ENCODE measurements at places on chromosomes 12 and 14.

- DNase-seq, result no peak
Observed at GRCh38 chr12:104716172-104716571, 241.9 kb downstream of the SLC41A2 start.

DNA sequence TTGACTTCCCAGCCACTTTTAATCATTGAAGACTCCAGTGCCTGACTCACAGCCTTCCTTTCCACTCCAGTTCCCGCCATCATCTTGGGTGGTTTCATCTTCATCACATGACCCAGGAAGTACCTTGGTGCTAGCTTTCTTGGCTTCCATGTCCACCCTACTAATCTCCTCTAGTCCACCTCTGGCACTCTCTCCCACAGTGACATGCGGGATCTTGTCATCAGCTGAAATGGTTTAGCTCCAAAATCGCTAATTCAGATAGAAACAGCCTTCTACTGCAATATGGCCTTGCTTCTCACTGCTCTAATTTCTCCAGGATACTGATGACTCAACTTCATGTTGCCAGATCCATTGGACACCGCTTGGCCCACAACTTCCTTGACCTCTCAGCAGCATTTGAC, 24.5 kb downstream of the WDR20 start:
- DNase-seq, result peak; percentile 35

DNA sequence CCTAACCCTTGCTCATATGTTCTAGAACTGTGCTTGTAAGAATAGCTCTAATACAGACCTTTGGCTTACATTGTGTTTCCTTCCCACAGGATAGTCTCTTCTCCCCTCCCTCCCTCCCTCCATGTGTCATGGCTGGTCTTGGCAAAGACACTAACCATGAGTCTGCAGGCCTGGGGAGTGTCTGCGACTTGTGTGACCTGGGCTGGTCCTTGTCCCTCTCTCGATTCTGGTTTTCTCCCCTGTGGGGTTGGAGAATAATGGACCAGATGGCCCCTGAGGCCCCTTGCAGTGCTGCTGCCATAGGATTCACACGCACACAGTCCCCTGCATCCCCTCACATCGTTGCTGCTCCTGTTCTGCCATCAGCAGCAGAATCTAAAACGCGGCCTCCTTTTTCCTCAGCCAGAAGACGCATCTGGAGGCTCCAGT, 30.3 kb downstream of the DEGS2 start:
- peak; percentile 24 for DNase-seq

DNA sequence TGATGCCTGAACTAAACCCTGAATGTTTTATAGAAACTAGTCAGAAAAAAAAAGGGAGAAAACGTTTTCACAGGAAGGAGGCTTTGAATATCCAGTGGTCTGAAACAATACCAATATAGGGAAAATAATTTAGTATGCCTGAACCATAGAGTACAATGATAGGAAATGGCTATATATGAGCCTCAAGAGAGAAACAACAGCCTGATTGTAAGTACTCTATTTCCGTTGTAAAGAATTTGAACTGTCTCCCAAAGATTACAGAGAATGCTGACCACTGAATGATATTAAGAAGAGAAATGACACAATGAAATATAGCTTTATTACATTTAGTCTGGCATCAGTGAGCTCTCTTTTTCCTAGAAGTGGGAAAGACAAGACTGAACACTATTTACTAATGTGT, 5.5 kb upstream of the GABARAPL1 start:
- DNase-seq, result no peak

- DNase-seq, result peak; percentile 62
Observed at GRCh38 chr12:122449317-122449716, 26.8 kb upstream of the CLIP1 start.

GRCh38 chr12:42756841-42757623, 167.5 kb upstream of the PRICKLE1 start:
- DNase-seq, result peak; percentile 98
